ENCODE measurements at places on chromosomes 12 and 14. TPM values are rescaled to one million over a fixed set of nuclear protein-coding genes. Genes with fewer than 3 reads are reported as not detected.

DNA sequence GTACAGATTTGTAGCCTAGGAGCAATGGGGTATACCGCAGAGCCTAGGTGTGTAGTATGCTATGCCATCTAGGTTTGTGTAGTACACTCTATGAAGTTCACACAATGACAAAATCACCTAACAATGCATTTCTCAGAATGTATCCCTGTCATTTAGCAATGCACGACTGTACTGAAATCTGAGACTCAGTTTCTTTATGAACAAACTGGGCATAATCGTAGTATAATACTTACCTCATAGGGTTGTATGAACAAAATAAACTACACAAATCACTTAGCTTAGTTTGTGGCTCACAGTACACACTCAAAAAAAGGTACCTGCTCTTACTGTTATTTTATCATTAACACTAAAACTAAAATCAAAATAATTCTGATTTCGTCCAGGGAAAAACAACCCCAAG, 6.9 kb upstream of the PRKAG1 start:
- no peak for DNase-seq

Gene RNASE7
- not detected for total RNA-seq

DNA sequence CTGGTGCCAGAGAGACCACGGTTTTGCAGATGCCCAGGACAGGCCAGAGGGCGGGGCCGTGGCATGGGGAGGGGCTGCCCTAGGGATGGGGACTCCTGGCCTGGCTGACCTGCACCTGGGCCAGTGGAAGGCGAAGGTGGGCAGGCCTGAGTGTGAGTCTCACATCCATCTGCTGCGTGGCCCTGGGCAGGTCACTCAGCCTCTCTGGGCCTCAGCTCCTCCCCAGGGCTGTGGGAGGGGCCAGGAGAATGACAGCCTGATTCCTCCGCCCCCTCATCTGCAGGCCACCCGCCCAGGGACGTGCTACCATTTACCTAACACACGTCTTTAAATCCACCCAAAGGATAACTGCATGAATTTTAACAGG, 90.9 kb downstream of the GALNT9 start:
- DNase-seq = no peak

GRCh38 chr14:85565862-85566296, 35.9 kb downstream of the FLRT2 start:
- no peak for DNase-seq

DNA sequence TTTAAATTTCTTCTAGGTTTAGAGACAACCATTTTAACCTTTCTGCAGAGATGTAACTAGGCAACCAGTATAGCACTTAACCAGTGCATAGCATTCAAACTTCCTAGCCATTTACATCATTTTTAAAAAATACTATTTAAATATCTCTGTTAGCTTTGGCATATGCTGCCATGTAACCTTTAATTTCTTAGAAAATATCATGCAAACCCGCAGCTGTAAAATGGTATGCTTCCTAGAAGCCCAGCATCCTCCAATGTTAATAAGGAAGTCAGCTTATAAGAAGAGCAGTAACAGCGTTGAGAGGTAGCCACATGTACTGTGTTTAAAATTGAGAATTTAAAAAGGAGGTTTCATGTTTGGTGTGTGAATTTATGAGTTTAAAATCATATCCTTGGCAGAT, 22.8 kb downstream of the GNG2 start:
- no peak for DNase-seq

DNA sequence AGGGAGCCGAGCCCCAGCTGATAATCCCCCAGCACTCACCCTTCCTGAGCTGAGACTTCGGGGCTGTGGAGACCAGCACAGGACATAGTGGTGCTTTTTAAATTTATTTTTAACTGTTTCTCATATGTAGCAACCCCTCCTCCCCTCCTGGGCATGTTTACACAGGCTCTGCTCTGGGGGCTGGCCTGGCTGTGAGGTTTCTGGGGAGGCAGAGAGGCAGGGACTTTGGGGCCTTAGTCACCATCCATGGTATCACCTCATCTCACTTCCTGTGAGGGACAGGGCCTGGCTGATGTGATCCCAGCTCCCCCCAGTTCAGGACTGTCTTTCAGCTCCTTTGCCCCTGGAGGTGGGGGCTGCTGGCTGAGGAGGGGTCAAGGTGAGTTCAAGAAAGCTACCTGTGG, 20.4 kb downstream of the VASH1 start:
- no peak for DNase-seq

- no peak for DNase-seq
Observed at GRCh38 chr14:74255281-74255680, 16.0 kb downstream of the VSX2 start.

- DNase-seq = no peak
Observed at GRCh38 chr14:100882026-100882967, 21.2 kb downstream of the RTL1 start.

DNA sequence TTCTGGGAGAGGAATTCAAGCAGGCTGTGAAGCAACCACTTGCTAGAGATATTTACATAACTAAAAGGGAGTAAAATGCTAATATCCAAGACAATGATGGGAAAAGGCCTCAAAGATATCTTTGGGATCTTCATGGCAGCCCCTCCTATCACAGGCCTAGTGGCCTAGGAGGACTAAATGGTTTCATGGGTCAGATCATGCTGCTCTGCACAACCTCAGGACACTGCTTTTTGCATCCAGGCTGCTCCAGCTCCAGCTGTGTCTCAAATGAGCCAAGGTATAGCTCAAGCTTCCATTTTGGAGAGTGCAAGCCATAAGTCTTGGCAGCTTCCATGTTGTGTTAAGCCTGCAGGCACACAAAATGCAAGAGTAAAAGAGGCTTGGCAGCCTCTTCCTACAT, 195.6 kb upstream of the SSTR1 start:
- no peak for DNase-seq

Gene SYT1
- total RNA-seq = not detected

- DNase-seq = no peak
Observed at GRCh38 chr14:90354551-90355298, 23.0 kb upstream of the NRDE2 start.

Gene SLC38A4
- total RNA-seq = not detected

GRCh38 chr12:124780336-124780735, 83.3 kb downstream of the SCARB1 start:
- no peak for DNase-seq

Gene KIF5A
- 1.4 TPM for total RNA-seq

DNA sequence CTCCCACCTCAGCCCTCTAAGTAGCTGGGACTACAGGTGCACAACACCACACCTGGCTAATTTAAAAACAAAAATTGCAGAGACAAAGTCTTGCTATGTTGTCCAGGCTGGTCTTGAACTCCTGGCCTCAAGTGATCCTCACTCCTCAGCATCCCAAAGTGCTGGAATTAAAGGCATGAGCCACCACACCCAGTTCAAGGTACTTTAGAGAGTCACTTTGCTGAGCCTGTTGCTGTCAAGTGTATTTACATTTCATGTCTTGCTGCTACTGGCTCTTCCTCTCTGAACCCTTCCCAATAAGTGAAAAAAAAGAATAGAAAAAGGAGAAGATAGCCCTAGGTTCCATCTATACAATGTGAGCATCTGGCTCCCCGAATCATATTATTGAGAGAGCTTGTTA, 38.4 kb downstream of the SLCO1A2 start:
- DNase-seq = no peak

Gene GPR137C
- 0.47 TPM for total RNA-seq

Gene RNASE3
- not detected for total RNA-seq

Gene STXBP6
- total RNA-seq = not detected

GRCh38 chr14:102824832-102825231, 47.6 kb downstream of the TRAF3 start:
- no peak for DNase-seq

- DNase-seq = no peak
Observed at GRCh38 chr12:69888901-69889300, 63.9 kb downstream of the MYRFL start.

GRCh38 chr12:89691659-89692058, 17.0 kb downstream of the ATP2B1 start:
- no peak for DNase-seq

DNA sequence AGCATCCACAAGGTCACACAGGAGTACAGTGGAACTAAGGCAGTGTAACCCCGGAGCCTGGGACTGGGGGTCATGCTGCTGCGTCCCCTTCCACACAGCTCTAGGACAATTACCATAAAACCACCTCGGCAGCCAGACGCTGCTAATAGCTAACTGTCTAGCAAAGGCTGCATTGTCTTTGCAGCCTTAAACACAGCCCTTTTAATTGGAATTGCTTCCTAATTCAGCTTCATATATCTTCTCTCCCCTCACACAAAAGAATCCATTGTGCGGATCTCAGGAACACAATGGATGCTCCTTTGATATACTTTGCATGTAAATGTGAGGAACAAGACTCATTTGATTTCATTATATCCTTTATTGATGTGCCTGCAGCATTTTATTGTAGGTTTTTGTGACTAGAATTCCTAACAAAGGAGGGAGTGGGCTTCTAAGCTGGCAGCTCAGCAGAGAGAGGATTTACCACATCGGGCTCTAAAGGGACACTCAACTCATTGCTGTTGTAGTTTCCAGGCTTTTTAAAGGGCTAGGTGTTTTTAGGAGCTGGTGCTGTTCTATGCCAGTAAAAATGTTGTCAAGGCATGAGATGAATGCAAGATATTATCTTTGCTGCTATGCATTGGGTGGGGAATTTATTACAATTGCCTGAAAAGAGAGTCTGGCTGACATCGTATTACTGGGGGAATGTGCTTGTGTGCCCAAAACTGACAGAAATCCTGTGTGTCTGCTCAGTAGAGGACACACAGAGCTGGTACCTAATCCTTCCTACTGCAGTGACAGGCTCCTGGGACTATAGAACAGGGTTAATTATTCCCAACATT, 30.4 kb upstream of the DACT1 start:
- no peak for DNase-seq

GRCh38 chr14:34926552-34926951, 51.4 kb upstream of the BAZ1A start:
- DNase-seq = no peak

GRCh38 chr12:22229652-22230279, 104.7 kb downstream of the ST8SIA1 start:
- DNase-seq = no peak

GRCh38 chr12:11667171-11667570, 17.7 kb downstream of the ETV6 start:
- no peak for DNase-seq

DNA sequence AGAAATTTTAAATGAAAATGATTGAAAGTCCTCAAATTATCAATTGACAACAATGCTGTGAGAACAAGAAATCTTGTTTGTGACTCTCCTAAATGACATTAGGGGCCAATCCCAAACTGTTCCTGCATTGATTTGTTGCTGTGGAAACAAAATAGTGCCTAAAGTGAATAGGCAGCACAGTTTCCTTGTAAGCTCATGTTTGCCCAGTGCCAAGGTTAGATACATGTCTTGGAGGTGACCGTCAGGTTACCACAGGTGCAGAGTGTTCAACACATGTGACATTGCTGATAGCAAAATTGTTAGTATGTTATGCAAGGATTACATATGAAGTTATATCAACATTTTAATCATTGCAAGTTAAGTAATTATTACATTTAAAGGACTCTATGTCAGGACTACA, 292.6 kb downstream of the ACSS3 start:
- no peak for DNase-seq

Gene SDR9C7
- not detected for total RNA-seq

DNA sequence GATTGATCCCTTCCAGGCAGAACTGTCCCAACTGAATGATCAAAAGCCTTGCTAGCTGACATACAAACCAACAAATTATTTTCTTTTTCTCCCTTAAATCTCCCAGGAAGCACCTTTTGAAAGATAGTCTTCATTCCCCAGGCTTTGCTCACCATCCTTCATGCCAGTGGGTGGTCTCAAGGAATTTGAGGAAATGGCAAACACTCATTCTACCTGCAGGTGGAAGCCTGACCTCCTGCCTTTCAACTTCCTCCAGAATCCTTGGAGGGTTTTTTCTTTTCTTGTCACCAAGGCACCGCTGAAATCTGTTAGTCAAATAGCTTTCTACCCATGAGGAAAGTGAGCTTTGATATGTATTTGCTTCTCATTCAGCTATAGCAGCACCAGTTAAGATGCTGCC, 128.5 kb downstream of the WIF1 start:
- no peak for DNase-seq

DNA sequence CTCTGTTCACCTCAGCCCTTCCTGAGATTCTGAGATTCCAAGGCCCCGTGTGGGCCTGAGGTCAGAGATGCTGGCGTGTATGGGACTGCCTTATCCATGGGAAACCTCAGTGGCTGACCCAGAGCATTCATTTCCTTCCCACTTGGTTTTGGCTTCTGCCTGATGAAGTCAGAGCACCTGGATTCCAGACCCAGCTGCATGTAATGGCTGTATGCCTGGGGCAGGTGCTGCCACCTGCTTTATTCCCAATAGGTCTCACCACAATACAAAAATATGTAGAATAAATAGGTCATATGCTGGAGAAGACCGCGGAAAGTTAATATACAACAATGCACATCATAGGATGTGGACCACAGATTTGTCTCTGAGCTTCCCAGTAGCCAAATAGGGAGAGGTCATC, 25.6 kb downstream of the FIGNL2 start:
- no peak for DNase-seq

Gene FNTB
- total RNA-seq = 17.8 TPM

GRCh38 chr14:73944432-73945158, 5.3 kb downstream of the FAM161B start:
- DNase-seq = no peak

DNA sequence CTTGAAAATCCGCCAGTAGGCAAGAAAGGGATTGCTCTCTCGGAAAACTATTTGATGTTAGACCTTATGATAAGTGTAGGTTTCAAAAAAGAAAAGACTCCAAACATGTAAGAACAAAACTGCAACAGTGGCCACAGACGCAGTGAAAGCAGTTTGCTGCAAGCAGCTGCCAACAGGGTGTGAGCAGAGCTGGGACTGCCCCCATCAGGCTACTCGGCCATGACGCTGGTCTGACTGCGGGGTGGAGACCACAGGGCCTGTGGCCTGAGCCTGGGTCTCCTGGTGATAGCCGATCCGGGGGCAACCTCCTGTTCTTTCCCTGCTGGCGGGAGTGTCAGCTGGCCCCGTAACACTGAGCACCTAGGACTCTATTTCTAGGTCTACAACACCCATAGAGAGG, 63.2 kb downstream of the AMN start:
- no peak for DNase-seq

Gene AICDA
- not detected for total RNA-seq

DNA sequence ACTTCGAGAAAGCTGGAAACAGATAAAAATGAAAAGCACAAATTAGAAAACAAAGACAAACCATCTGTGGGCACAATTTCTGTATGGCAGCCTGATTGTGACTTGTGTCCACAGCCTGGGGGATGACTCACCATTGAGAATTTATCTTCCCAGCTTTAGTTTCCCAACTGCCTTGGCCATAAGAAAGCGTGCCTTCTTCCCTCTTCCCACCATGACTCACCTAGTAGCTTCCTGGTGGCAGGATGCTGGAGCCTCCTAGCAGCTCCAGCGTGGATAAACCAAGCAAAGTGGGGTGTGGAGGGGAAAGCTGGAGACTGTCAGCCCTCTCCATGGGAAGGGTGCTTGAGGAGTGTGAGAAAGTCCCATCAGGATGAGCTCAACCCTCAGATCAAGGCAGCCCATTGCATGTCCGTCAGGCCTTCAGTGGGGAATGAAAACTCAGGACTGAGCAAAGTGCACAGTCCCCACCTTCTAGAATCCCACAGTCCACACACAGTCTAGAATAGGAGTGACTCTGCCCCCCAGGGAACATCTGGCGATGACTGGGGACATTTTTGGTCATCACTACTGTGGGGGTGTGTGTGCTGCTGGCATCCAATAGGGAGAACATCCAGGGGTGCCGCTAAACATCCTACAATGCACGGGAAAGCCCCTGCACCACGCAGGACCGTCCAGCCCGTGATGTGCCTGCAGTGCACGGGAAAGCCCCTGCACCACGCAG, 22.4 kb upstream of the SERPINA6 start:
- no peak for DNase-seq
